ENCODE measurements at places on chromosomes 1 and 21.

DNA sequence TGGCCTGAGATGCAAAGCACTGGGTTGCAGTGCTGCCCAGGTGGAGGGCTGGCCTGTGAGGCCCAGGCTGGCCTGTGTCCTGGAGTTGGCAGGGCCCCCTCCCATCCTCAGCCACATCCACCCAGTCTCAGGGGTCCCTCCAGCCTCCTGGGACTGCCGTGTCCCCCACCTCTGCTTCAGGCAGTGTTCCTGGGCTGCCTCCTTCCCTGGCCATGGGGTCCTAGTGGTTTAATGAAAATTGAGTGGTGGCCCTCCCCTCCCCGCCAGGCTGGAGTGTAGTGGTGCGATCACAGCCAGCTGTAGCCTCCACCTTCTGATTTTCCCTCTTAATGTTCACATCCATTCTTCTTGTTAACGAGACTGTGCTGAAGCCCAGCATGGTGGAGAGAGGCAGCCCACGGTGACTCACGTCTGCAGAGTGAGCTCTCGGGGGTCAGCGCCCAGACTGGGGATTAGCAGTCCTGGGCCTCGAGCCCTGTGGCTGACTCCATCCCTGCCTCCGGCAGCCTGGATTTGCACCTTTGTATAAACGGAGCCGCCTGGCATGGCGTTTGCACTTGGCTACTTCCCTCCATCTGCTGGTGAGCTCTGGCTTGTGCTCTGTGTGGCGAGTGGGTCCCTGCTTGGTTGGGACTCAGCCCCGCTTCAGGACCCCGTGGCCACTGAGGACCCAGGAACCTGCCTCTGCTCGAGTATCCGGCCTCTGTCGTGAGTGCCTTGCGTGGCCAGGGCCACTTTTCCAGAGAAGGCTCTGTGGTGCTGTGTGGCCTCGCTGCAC lies 6.9 kb downstream of the MIB2 start:
- DNase-seq, result no peak

DNA sequence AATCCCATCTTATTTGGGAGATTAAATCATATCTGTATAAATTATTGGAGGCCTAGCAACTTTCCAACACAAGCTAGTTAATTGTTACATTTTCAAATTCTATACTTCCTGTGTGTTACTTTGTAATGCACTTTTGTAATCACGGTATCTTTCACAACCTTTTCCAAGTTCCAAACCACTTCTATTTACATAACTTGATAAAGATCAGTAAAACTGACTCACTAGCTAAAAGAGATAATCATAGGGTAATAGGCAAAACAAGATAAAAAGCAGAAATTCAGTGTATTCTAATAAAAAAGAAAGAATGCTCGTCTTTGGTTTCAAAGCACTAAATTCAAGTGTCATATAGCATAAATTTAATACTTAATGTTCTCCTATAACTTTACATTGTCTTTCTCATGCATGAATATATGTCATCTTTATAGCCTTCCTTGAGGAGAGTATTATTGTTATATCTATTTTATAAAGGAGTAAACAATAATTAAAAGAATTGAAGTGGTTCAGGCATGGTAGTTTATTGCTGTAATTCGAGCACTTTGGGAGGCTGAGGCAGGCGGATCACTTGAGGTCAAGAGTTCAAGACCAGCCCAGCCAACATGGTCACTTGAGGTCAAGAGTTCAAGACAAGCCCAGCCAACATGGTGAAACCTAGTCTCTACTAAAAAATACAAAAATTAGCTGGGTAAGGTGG lies 66.4 kb downstream of the RGS13 start:
- no peak for DNase-seq

DNA sequence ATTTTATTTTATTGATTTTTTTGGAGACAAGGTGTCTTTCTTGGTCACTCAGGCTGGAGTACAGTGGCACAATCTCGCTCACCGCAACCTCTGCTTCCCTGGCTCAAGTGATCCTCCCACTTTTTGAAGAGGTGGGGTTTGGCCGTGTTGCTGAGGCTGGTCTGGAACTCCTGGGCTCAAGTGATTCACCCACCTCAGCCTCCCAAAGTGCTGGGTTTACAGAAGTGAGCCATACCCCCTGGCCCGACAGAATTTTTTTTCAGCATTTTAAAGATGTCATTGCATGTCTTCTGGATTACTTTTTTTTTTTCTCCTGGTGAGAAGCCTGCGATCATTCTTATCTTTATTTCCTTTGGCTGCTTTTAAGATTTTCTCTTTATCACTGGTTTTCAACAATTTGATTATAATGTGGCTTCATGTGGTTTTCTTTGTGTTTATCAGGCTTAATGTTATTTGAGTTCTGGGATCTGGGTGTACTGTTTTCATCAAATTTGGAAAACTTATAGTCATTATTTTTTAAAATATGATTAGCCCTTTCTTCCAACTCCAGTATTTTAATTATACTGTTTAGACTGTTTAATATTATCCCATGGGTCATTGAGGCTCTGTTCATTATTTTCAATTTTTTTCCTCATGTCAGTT lies 23.1 kb upstream of the PTBP2 start:
- DNase-seq, result no peak

GRCh38 chr1:223411309-223411708 lies 18.1 kb downstream of the CCDC185 start:
- no peak for DNase-seq

DNA sequence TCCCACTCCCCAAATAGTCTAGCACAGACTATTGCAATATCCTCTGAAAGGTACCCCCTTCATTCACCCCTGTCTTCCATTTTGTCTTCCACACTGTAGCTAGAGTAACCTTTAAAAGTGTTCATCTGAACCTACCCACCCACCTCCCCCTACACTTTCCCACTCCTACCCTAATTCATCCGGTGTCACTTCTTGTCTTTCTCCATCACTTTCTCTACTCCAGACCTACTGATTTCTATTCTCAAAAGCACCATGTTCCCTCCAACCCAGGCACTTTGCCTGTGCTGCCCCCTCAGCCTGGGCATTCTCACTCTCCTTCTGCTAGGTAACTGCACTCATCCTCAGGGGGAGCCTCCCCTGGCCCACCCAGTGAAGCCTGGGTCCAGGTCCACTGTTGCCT lies 4.7 kb upstream of the MAN1C1 start:
- no peak for DNase-seq

- DNase-seq, result no peak
Measured at GRCh38 chr1:22661880-22662279, 8.8 kb downstream of the C1QB start.

GRCh38 chr21:32499249-32500055 lies 85.9 kb downstream of the TCP10L start:
- DNase-seq, result no peak

DNA sequence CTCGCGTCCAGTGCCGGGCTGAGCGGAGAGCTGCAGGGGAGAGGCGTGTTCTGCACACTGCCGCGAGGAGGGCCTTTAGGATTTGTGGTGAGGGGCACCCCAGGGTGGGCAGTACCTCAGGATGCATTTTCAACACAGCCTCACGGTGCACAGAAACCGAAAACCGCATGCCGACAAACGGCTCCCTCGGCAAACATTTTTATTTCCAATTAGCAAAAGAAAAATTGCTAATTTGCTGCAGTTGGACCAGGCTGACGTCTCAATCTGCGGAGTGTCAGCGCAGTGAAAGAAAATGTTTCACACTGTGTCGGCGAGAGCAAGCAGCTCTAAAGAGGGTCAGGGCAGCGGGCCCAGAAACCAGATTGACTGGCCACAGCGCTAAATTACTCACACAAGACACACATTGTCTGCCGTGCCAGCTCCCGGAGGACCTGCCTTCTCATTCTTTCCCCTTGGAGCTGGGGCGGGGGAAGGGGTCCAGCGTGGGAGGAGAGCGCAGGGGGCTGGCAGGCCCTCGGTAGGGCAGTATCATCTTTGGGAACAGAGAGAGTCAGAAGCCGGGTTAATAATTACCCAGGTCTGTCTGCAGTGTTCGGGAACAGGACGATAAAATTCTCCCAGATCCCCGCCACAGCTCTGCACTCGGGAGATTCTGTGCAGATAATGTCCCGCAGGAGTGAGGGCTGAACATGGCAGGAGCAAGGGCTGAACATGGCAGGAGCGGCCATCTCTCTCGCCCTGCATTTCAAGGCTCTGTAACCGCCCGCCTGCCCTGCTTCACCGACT lies 150.2 kb downstream of the PRDM16 start:
- no peak for DNase-seq

- no peak for DNase-seq
Measured at GRCh38 chr1:196607981-196608380, 259 bp downstream of the KCNT2 start.

DNA sequence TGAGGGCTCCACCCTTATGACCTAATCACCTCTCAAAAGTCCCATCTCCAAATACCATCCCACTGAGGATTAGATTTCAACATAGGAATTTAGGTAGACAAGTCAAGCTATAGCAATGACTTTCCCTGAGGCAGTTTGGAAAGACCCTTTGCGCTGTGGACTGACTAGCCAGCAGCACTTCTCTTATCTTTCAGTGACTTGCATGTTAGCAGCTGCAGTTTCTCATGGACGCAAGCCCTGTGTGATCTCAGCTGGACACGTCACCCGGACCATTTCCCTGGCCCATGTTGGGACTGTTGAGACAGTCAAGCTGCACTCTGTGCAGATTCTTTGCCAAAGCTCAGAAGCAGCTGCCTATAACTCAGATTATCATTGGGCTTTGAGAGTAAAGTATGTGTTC lies 408.1 kb upstream of the USP24 start:
- DNase-seq, result no peak

- DNase-seq, result no peak
Measured at GRCh38 chr1:11441211-11441952, 37.6 kb upstream of the DISP3 start.

DNA sequence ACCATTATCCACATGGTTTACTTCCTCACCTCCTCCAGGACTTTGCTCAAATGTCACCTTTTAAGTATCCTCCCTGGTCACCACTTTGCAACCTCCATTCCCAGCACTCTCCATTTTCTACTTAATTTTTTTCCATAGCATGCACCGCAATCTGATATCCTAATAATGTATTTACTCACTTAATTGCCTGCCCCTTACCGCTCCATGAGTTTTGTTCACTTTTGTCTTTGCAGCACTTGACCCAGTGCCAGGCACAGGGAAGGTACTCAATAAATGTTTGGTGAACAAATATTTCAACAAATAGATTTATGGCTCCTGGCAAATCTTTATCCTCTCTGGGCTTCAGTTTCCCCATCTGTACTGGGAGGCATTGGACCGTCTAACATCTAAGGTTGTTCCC lies 53.6 kb downstream of the UBE2T start:
- no peak for DNase-seq

GRCh38 chr1:197526736-197527371 lies 248.4 kb downstream of the DENND1B start:
- DNase-seq, result no peak

DNA sequence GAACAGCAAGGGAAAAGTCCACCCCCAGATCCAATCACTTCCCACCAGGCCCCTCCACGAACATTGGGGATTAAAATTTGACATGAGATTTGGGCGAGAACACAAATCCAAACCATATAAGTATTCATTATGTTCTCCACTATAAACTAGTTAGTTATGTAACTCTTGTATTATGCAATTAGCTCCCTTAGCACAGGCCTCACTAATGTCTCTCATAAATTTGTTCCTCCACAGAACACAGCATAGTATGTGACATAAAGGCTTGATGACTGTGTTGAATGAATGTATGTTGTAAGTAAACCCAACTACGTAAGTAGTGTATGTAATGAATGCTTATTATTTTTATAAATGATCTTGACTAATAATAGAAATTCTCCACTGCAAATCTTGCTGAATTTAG lies 223.3 kb upstream of the ZRANB2 start:
- no peak for DNase-seq

- DNase-seq, result peak; percentile 17
Measured at GRCh38 chr1:22286491-22286890, 143.6 kb upstream of the WNT4 start.

DNA sequence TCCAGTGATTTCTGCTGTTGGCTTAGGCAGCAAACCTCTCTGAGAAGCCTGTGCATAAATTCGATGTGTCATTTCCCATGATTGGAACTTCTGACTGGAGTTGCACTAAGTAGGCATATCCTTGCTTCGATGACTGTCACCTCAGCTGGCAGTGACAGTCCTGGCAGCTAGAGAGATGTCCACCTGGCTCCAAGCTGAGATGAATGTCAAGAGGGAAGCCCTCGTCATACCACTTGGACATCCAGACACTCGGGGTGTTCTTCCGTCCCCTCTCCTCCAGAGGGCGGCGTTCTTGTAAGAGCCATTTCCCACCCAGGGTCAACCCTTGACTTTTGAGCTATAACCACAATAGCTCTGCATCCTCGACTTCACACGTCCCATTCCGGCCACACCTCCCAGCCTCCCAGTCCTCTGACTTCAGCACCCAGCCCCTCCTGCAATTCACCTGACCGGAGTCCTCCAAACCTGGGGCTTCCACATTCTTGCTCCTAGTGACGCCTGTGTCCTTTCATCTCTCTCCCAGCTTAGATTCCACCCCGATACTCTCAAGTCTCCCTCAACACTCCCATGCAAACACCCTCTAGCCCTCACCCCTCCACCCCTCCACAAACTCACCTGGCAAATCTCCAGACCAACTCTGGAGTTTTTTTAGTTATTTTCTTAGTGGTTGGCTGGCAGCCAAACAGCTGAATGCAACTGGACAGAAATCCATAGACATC lies 17.3 kb downstream of the CA6 start:
- no peak for DNase-seq

DNA sequence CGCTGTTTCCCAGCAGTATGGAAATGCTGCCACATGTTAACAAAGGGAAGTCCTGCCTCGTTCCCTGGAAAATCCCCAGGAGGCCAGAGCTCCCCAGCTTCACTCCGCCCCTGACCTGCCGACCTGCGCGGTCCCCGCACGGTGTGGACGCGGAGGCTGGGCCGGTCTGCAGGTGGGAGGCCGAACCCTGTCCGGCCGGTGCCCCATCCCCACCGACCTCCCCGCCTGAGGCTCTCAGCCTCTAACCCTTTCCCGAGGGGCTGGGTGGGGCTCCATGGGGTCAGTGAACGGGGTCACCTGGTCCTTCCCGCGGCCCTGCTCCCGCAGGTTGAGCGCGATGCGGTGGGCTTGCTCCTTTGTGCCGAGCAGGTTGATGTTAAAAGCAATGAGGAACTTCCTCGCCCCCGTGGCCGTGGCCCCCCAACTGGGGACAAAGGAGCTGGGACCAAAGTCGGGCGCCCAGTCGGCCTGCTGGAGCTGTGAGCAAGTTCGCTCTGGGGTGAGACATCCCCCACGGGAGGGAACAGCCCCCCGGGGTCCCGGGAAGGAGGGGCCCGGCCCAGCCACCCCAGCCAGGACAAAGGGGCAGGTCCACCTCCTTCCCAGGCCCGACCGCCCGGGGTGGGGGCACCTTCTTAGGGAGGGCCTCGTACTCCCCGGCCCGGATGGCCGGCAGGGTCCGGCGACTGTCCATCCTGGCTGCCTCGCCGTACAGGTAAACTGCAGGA lies 4.0 kb downstream of the FTCD start:
- DNase-seq, result peak; percentile 55

Data from coronary artery (tissue), 2 donors.